Stimulated activated CD4-positive, alpha-beta T cell treated with anti-CD3 and anti-CD28 coated beads, Interleukin-4, amount 100 ng/mL, for 4 hours (primary cell): ENCODE measurements at places on chromosomes 12 and 14.

GRCh38 chr12:75882421-75882820 is 149.2 kb downstream of the PHLDA1 start:
- DNase-seq, result no peak

DNA sequence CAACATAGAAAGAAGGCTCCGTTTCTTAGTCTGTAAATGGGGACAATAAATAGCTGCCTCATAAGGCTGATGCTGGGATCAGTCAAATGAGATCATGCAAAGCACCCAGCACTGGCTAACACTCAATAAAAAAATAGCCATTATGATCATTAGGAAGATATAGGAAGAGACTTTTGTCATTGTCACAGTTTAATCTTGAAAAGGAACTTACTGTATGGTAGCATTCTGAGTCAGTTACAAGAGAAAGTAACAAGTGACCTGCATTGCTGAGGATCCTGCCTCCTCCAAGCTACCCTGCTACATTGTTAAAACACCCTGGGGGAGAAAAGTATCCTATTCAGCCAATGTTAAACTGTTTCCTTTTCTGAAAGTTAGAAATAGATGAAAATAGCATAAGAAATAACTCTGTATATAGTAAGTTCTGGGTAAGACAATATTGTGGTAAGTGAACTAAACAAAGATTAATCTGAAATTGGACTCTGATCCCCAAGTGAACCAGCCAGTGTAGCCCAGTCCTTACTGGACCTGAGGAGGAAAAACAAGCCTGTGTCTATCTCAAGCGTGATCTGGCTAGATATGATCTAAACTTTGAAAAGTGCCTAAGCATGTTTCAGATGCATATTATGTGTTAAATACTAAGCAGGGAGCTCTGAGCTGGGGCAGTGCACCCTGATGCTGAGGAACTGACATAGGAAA is 3.6 kb upstream of the NUDT4 start:
- no peak for DNase-seq

GRCh38 chr12:123286652-123287373 is 15.2 kb upstream of the CDK2AP1 start:
- no peak for DNase-seq

GRCh38 chr12:127606476-127607015 is 660.4 kb upstream of the TMEM132C start:
- DNase-seq, result no peak

- DNase-seq, result no peak
Observed at GRCh38 chr14:96102081-96102856, 63.1 kb downstream of the C14orf132 start.

DNA sequence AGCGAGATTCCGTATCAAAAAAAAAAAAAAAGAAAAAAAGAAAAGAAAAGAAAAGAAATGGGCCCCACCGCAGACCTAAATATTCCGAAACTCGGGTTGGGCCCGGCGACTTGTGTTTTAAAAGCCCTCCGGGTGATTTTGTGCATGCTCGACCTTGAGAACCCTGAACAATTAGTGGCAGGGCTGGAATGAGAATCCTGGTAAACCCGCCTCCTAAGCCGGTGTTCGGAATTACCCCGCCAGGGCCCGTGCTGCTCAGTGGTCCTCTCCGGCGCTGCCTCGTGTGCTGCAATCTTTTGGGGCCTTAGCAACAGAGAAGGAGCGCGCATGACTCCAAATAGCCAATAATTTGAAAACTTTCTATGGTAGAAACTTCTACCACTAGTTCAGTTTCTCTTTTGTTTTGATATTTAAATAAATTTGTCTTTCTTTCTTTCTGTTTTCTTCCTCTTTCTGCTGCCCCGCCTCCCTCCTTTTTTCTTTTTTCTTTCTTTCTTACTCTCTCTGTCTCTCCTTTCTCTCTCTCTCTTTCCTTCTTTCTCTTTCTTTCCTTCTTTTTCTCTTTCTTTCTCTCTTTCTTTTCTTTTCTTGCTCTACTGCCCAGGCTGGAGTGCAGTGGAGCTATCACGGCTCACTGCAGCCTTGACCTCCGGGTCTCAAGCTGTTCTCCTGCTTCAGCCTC is 1.5 kb upstream of the GALNT6 start:
- no peak for DNase-seq

DNA sequence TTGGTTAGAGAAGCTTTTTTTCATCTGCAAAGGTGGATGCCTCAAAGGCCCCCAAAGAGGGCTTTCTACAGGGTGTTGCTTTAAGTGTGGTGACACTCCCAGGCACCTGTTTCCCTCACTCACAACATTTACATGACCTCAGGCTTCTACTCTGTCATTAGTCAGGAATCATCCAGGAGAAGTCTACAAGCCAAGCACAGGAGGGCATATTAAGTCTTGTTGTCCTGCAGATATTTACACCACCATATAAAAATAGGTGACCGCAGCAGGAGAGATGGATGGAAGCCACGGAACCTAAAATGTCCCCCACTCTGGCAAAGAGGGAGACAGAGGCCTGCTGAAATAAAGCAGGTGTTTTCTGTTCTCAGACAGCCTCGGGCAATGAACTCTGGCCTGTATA is 7.5 kb upstream of the DPF3 start:
- DNase-seq, result no peak

- no peak for DNase-seq
Observed at GRCh38 chr12:25769082-25769945, 189.2 kb upstream of the RASSF8 start.

DNA sequence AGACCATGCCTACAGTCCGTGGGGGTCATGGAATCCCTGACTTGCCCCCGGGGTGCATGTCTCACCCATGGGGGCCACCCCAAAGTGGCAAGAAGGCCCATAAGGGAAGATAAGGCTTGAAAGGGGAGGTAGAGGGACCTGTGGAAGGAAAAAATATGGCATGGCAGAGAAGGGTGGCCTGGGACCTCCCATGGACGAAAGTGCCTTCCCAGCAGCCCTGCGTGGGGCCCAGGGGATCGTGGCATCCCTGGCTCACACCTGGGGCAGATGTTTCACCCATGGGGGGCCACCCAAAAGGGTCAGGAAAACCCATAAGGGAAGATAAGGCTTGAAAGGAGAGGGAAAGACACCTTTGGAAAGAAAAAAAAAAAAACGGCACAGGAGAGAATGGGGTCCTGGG is 264.6 kb downstream of the ALG10 start:
- DNase-seq, result no peak

- no peak for DNase-seq
Observed at GRCh38 chr12:22332202-22332601, 2.3 kb downstream of the ST8SIA1 start.

DNA sequence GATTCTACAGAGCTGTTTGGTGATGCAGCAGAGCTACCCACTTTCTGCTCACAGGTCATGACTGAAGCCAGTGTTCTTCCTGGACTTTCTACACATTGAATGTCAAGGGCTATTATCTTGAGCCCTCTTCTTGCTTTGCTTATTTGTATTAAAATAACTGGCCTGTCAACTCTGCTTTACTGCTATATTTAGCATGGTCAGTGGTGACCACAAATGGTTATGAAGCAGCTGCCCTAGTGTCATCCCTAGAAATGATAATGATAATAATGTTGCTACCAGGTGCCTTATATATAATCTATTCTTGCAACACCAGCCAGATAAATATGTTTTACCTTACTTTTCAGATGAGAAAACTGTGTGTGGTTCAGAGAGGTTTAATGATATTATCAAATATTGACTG is 2.6 kb upstream of the LRRC10 start:
- DNase-seq, result no peak

GRCh38 chr12:54376596-54376995 is 7.9 kb downstream of the ZNF385A start:
- no peak for DNase-seq

GRCh38 chr12:67151886-67152285 is 117.3 kb upstream of the CAND1 start:
- DNase-seq, result no peak

- DNase-seq, result no peak
Observed at GRCh38 chr12:109258201-109258600, 50.9 kb downstream of the FOXN4 start.

DNA sequence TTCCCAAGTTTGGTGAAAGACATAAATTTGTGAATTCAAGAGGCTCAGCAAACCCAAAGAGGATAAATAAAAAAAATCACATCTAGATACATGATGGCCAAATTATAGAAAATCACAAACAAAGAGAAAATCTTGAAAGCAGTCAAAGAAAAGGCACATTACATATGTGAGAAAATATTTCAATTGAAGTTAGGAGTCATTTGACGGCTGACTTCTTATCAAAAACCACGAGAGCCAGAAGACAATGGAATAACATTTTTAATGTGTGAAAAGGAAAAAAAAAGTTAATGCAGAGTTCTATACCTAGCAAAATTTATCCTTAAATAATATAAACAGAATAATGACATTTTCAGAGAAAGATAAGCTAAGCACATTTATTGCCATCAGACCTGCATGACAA is 307.0 kb downstream of the C12orf75 start:
- no peak for DNase-seq

GRCh38 chr14:100473249-100473648 is 114.0 kb downstream of the BEGAIN start:
- no peak for DNase-seq
